ENCODE measurements at places on chromosomes 2 and 18.

DNA sequence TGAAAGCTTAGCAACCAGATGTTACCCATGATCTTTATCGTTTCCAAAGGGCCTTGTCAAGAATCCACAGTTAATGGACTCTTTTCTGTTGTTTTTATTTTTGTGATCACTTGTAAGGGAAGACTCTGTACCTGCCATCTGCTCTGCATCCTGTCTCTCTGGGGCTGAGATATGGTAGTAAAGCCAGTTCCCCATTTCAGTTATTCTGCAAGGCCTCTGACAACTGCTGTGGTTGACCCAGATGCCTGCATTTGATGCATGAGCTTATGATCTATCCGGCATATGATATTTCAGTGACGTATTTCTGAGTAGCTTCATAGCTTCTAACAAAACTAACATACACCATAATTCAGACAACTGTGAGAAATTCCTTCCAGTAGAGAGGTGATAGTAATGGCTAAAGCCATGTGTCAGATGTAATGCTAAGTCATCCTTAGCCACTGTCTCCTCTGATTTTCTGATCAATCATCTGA is 105.1 kb downstream of the TPO start:
- peak; percentile 36 for DNase-seq

DNA sequence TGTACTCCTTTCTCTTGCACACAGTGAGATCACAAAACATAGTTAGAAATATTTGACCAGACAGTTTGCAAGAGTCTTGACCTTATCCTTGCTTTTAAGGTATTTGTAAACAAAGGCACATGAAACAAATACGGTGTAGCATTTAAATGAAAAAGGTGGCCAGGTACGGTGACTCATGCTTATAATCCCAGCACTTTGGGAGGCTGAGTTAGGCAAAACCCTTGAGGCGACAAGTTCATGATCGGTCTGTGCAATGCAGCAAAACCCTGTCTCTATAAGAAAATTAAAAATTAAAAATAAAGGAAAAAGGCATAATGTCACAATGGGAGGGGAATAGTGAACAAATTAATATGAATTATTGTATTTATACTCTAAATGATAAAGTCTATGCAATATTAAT is 109.5 kb upstream of the PIK3C3 start:
- DNase-seq: no peak

DNA sequence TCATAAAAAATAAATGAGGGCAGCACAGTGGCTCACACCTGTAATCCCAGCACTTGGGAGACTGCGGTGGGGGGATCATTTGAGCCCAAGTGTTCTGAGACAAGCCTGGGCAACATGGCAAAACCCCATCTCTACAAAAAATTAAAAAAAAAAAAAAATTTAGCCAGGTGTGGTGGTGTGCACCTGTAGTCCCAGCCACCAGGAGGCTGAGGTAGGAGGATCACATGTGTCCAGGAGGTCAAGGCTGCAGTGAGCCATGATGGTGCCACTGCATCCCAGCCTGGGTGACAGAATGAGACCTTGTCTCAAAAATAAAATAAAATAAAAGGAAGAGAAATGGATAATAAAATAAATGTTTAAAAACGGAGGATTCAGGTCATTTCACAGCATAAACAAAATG is 113.5 kb downstream of the ATAD2B start:
- no peak for DNase-seq

DNA sequence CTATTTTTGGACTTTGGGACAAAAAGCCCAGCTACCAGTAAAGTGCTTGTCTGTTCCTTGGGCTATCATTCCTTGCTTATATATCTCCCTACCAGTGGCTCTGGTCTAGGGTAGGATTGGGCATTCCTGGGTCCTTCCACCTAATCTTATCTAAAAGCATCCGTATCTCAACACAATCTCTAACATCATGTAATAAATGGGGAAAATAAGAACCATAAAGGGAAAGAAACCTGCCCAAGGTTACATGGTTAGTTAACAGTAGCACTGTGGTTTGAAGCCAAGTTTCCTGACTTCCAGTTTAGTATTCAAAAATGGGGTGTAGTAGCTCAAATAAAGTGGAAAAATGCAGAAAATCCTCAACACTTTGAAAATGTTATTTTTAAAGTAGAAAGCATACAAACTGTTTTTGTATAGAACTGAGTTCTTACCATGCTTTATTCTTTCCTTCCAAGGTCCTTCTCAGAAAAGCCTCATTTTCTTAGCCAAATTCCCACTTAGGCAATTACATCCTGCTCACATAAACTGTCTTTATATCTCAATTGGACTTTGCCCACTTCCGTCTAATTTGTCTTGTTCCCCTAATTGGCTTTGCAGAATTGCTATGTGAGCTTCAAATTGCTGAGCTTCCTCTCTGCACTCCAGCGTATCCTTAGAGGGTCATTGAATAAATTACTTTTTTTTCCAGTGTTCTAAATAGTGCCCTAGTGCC is 273.1 kb upstream of the UBE2E3 start:
- no peak for DNase-seq

GRCh38 chr2:109523121-109523520 is 90.6 kb downstream of the SEPTIN10 start:
- no peak for DNase-seq
